ENCODE measurements at places on chromosomes 3 and 15.

GRCh38 chr3:131995891-131996290, 38.9 kb downstream of the CPNE4 start:
- DNase-seq, result no peak

GRCh38 chr3:34394978-34395748, 596.7 kb downstream of the PDCD6IP start:
- DNase-seq, result peak; percentile 23

- DNase-seq, result no peak
Measured at GRCh38 chr3:174342941-174343501, 516.1 kb upstream of the NAALADL2 start.

- DNase-seq, result no peak
Measured at GRCh38 chr3:190764231-190765134, 98.0 kb downstream of the GMNC start.

DNA sequence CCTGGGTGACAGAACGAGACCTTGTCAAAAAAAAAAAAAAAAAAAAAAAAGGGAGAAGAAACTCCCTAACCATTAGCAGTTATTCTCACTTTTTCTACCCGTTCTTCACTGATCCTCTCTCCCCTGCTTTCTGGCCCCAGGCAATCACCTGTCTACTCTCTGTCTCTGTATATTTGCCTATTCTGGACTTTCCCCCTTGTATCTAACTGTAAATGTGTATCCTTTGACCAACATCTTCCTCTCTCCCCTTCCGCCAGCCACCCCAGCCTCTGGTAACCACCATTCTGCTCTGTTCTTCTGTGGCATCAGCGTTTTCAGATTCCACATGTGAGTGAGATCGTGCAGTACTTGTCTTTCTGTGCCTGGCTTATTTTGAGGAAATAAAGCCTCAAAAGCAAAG, 6.9 kb downstream of the CYFIP1 start:
- no peak for DNase-seq

DNA sequence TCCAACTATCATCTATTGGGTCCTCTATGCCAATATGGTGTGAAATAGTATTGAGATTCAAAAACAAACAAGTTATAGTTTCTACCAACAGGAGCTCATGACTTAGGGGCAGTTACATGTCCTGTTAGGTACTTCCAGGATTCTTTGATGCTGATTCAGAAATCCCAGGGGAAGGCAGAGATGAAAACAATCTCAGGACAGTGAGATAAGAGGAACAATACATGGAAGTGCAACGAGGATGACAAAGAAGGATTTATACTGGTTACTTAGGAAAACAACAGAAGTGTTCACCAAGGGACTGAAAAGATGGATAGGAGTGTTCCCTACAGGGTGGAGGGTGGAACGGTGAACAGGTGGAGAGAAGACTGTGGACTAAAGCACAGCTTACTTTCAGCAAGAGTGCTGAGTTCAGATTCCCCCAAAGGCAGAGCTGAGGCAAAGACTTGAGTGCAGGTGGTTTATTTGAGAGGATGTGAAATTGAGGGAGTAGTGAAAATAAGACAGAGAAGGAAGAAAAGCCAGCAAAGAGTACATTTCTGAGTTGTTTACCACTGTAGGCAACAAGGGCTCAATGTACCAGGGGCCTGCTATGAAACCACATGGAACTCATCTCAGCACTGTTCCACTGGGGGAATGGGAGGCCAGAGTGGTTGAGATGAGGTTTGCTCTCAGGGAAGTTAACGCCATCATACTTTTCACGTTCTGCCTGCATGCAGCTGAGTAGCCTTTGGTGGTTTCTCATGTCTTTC, 68.1 kb downstream of the TRIM69 start:
- no peak for DNase-seq

- no peak for DNase-seq
Measured at GRCh38 chr3:56792193-56792592, 9.6 kb downstream of the ARHGEF3 start.

GRCh38 chr3:148697306-148698189, at the start of gene AGTR1:
AGTR1 (plus strand) TSS chr3:148697903; CDS start chr3:148741036, 43,133 bp downstream.
- DNase-seq, result no peak

GRCh38 chr3:169060037-169060436, 603.5 kb downstream of the MECOM start:
- DNase-seq, result no peak

GRCh38 chr15:64263567-64263966, 92.4 kb downstream of the CSNK1G1 start:
- DNase-seq, result no peak

DNA sequence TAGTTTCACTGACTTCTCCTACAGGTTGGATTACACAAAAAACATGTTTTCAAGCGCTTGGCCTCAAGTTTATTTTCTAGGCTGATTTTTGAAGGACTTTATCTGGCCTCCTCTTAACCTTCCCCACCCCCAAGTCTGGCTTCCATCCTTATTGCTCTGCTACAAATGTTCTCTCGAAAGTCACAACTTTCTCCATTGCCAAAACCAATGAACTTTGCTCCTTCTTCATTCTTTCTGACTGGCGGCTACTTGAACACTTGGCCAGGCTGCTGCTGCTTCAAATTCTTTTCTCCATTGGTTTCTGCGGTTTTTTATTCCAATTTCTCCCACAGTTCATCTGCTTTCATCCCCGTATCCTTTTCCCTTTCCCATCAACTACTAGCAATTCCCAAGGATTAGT, 106.6 kb downstream of the TOP2B start:
- no peak for DNase-seq

- DNase-seq, result no peak
Measured at GRCh38 chr15:62087671-62088352, 21.0 kb downstream of the C2CD4A start.

- DNase-seq, result no peak
Measured at GRCh38 chr3:117130222-117130621, 420.6 kb downstream of the TUSC7 start.

- no peak for DNase-seq
Measured at GRCh38 chr15:67836955-67837354, 2.9 kb downstream of the RNU6-1 start.

DNA sequence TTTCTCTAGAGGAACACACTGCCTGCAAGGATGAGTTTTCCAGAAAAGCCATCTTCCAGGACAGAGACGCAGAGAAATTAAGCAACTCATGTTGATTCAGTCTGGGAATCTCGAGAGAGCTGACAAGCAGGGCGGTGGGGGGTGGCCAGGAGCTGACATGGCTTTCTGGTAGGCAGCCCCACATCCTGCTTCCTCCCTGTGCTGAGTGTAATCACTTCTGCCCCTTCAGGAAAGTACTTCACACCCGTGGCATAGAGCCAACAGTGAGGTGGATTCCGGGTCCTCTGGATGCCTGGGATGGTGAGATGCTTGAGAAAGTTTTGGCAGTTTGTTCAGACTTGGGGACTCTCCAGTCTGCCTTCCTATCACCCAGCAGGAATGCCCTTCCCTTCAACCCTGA, 221.1 kb downstream of the SLCO3A1 start:
- no peak for DNase-seq

GRCh38 chr3:18019161-18019495, 276.7 kb upstream of the TBC1D5 start:
- DNase-seq, result no peak

- no peak for DNase-seq
Measured at GRCh38 chr3:139634111-139634635, 43.6 kb downstream of the NMNAT3 start.

DNA sequence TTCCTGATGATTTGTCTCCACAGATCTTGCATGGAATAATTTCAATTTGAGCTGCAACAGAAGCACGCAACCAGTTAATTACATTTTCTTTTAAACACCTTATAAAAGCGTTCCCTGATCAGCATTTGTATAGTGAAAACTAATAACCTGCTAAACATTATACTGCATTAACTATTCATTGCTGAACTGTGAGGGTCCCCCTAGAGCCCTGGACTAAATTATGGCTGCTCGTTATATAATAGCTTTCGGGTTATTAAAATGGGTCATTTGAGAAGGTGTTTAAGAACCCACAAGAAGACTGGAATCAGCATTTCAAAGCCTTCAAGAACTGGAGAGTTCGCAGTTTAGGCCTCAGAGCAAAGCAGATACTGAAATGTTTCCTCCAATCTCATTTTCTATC, 52.9 kb upstream of the ICE2 start:
- DNase-seq, result no peak

DNA sequence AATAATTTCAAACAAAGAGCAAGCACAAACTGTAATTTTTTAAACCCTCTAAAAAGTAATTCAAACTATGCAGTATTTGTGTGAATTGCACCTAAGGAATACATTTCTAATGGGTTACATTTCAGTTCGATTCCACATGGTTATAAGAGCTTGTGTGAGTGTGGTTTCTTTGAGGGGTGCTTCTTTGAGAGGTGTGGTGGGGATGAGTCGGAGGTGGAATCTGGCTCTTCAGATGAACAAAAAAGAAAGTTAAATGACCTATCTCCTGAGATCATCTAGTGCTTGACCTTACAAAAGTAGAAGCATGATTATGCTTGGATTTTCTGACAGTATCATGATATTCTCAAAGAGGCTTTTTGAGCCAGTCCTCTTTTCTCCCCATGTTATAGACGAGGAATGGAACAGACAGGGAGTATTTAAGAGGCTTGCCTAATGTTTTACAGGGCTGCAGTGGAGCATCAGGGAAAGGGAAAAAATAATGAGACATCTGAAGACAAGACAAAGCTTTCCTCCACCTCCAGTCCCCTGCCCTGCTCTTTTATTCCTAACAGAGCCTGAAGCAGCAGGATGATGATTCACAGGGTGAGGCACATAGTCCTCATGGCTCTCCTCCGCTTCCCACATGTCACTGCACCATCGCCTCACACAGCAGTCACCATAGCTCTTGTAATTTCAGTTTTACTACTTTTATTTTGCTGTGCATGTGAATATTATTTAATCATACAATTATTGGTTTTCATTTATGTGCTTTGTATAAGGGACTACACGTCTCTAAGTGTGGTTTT, 82.0 kb downstream of the LYSMD4 start:
- DNase-seq, result no peak

DNA sequence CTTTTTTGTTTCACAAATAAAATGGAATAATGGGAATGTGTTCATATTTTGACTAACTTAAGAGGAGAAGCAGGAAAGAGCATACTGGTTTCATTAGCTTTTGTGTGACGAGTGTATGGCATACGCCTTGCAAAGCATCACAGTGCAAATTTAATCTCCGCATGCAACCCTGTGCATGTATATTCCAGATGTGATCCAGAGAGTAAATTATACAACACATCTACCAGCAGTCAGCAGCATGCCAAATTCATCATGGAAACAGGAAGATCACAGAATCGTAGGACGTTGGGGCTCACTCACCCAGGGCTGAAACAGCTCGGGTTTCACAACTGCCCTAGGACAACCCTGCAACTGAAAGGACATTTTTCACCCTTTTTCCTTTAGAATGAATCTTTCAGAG, 53.4 kb downstream of the ADAMTS9 start:
- DNase-seq, result no peak

DNA sequence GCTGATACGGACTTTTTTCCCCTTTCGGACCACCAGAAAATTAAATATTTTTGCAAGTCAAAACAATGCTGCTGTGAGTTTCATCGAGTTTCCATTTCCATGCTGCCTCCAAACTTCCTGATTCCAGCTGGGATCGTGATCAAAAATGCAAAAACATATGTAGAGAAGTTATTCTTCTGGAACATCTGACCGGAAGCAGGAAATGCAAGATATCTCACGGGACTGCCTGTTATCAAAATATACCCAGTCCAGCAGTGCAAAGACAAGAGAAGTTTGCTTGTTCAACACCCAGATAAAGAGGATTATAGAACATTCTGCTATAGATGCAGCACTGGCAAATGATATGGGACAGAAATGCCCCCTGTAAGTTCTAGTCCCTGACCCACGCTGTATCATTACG, 726.7 kb upstream of the NR2F2 start:
- no peak for DNase-seq

GRCh38 chr15:100881573-100882336, 2.1 kb downstream of the ALDH1A3 start:
- DNase-seq, result no peak

GRCh38 chr3:194682189-194682693, 3.4 kb upstream of the FAM43A start:
- no peak for DNase-seq

- DNase-seq, result no peak
Measured at GRCh38 chr15:31367021-31367729, 40.5 kb downstream of the KLF13 start.

DNA sequence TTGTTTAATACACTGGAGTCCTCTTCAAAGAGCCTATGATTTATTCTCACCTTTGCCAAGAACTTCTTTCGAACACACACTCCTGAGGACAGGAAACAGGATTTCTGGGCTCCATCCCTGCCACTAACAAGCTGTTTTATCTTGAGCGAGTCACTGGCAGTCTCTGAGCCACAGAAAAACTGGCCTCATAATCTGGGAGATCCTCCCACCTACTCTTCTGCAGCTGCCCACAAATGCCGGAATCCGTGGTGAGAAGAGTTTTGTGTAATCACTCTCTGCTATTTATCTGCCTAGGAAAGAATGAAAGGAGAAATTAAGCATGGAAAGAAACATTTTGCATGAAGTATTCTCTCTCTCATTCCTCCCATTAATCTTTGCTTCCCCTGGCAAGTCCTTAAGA, 172.0 kb upstream of the TRIM42 start:
- DNase-seq, result no peak

- DNase-seq, result no peak
Measured at GRCh38 chr15:29480278-29480677, 210.7 kb upstream of the NSMCE3 start.

DNA sequence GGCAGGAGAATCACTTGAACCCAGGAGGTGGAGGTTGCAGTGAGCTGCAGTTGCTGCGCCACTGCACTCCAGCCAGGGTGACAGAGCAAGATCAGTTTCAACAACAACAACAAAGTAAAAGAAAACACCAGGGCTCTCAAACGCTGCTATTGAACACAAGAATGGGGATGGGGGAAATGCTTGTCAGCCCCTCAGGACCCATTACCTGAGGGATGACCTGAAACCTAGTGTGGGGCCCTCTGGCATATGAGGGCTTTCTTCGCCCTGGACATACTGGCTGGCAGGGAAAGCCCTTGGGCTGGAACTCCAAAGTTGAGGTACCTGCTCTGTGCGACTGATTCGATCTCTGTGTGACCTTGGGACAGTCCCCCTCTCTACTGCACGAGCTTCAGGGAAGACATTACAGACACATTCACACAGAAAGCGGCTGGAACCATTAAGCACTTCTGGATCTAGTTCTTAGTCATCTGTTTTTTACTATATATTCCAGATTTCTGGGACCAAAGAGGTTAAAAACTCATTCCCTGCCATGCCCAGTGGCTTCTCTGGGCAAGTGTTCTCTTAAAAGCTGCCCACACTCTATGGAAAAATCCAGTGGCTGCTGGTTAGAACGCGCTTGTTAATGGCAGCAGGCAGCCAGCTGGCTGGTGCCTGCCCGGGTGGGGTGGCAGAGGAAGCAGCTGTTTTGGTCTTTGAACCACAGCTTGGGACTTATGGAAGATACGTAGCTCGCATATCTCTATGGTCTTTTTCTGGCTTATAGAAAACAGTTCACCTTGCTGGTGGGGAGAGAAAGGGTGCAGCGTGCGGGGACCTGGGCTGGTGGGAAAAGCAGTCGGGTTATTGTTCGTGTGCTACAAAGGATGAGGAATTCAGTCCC, 57.2 kb downstream of the ATP1B3 start:
- DNase-seq, result no peak

- DNase-seq, result no peak
Measured at GRCh38 chr15:97182581-97182980, 777.9 kb upstream of the ARRDC4 start.

GRCh38 chr3:73602170-73602569, 22.6 kb downstream of the PDZRN3 start:
- no peak for DNase-seq
